ENCODE measurements at places on chromosomes 13 and 19.

DNA sequence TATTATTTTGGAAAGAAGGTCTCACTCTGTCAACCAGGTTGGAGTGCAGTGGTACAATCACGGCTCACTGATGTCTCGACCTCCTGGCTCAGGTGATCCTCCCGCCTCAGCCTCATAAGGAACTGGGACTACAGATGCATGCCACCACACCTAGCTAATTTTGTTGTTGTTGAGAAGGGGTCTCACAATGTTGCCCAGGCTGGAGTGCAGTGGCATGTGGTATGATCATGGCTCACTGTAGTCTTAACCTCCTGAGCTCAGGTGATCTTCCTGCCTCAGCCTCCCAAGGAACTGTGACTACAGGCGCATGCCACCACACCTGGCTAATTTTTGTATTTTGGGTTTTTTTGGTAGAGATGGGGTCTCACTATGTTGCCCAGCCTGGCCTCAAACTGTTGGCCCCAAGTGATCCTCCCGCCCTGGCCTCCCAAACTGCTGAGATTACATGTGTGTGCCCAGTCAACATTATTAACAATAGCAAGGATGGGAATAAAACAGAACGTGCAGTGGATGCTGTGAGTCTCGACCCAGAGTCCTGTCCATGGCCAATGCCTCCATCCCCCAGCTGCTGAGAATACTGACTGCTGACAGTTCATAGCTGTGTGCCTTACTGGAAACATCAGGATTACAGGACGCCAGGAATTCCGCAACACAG lies 5.4 kb upstream of the MBD3L3 start:
- no peak for DNase-seq

DNA sequence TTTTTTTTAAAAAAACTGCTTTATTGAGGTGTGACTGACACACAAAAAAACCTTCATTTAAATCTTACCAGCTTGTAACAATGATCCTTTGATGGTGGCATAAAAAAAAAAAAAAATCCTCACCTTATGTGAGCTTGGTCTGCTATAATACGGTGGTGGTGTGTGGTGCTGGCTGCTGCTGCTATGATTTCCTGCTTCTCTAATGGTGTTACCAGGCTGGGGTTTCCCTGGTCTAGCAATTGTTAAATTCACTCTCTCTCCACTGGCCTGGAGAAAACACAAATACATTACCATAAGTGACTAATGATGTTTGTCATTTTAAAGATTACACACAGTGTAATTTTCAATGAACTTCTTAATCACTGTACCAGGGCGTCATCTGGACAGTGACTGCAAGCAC lies 60.6 kb downstream of the LNX2 start:
- DNase-seq = no peak

GRCh38 chr13:99356012-99356261 lies 48.7 kb upstream of the GPR183 start:
- DNase-seq = no peak

GRCh38 chr13:80276371-80277289 lies 64.3 kb downstream of the SPRY2 start:
- peak; percentile 98 for DNase-seq

GRCh38 chr13:113420833-113421600 lies 32.3 kb downstream of the ADPRHL1 start:
- DNase-seq = no peak

- no peak for DNase-seq
Observed at GRCh38 chr19:801030-801860, 4.0 kb downstream of the PTBP1 start.

DNA sequence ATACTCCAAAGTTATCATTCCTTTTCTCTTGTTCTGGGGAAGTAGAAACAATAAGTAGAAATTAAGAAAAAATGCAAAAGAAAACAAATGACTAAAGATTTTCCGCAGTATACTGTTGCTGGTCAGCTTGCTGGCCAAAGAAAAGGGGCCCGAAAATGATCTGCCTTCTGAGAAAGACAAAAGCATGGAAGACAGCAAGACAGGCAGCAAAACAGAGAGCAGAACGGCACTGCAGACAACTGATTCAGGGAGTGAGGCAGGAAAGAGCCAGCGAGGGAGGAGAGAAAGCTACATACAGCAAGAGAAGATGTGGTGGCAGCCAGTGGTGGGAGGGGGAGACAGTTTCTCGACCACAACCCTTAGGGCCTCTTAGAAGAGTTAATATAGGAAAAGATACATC lies 5.3 kb upstream of the DOCK9 start:
- no peak for DNase-seq

DNA sequence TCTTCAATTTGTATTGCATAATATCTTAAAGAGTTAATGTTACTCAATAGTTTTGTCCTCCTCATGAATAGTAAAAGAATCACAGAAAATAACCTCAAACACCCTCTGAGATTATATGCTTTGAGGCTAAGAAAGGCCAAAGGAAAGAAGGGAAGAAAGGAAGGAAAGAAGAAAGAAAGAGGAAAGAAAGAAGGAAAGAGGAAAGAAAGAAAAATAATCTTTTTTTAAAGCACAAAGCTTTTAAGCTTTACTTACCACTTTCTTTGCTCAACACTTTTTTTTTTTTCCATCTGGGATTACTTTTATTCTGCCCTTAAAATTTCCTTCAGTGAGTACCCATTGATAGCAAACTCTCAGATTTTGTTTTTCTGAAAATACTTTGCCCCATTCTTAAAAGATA lies 369.1 kb downstream of the FGF9 start:
- no peak for DNase-seq

DNA sequence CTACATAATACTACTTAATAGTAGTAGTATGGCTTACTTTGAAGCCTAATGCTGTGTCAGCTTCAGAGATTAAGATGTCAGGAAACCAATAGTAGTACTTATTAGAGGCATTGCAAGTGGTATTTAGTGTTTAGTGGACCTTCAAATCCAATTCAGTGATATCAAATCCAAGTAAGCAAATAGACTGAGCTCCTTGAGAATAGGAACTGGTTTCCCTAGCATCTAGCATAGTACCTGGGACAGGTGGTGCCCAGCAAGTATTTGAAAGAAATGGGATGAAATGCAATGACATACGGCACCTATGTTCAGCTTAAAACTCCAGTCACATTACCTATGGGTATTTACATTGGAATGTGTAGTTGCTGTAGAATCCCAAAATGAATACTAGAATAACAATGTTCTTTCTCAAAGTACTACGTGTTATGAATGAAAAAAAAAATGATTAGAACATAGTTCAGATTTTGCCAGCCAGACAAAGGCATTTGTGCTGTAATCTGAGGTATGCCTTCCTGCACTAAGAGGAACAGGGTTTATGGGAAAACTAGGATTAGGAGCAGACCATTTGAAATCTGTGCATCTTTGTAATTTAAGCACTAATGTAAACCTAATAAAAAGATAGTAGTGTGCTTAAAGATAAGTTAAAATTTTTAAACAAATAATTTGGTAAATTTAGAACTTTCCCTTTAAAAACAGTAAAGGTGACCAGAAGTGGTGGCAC lies 17.1 kb downstream of the LSM14A start:
- no peak for DNase-seq

DNA sequence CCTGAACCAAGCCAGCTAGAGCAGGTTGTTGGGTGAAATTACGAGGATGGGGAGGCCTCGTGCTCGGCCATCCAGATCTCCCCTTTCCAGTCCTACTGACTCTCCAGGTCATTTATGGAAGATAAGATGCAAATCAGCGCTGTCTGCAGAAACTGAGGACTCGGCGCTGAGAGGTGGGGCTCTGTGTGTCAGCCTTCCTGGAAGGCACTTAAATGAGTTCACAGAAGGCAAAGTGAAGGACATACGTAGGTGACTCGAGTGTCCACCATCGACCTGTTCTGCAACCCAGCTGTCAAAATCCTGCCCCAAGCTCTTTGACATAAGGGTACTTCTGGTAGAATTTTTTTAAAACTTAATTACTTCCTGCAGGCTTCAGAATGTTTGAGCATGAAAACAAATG lies 86.4 kb downstream of the RAB20 start:
- no peak for DNase-seq

- no peak for DNase-seq
Observed at GRCh38 chr13:110855363-110855762, 59.5 kb downstream of the ANKRD10 start.

DNA sequence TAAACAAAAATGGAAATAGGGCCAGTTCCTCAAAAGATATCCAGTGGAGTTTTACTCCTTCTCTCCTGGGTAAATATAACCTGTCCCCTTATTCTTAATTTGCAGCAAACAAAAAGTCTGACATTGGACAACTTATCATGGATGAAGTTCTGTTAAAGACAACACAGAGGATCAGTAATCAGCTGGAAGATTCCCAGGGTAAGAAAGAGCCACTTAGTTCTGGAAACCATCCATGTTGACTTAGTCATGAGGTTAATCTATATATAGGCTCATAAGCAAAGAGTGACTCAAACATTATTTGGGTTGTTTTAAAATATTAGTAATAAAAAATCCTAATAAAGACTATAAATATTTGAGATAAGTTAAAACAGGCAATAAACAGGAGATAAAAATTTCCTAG lies 40.5 kb upstream of the EBPL start:
- DNase-seq = no peak

GRCh38 chr19:12156223-12157058 lies at the start of gene ZNF625:
Gene ZNF625, minus strand, starts transcription at chr19:12156734. Its CDS starts 176 bp downstream, at chr19:12156558.
- DNase-seq = peak; percentile 94

DNA sequence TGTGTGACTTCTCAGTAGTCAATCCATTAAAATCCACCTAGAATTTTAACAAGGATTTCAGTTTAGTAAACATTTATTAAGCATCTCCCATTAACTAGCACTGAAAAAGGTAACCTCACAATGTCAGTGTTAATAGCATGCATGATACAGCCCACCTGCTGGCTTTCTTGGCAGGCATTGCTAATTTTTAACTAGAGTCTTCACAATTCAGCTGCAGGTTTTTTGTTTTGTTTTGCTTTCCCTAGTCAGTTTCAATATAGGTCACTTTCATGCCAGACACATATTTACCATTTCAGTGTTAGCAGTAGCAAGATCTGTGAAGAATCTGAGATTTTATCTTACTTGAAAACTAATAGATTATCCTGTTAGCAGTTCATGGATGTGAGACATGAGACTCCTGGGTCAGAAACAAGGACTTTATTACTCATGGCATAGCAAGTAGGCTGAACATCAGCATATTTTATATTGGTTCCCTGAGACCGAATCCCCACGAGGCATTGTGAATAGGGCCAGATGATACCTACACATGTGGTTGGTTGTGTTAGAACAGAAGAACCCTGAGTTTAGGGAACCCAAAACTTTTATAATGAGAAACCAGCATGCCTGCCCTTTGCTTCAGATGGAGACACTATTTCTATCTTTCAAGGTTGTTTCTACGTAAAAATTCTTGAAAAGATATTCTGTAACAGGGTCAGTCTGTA lies 198.0 kb upstream of the HTR2A start:
- DNase-seq = no peak

DNA sequence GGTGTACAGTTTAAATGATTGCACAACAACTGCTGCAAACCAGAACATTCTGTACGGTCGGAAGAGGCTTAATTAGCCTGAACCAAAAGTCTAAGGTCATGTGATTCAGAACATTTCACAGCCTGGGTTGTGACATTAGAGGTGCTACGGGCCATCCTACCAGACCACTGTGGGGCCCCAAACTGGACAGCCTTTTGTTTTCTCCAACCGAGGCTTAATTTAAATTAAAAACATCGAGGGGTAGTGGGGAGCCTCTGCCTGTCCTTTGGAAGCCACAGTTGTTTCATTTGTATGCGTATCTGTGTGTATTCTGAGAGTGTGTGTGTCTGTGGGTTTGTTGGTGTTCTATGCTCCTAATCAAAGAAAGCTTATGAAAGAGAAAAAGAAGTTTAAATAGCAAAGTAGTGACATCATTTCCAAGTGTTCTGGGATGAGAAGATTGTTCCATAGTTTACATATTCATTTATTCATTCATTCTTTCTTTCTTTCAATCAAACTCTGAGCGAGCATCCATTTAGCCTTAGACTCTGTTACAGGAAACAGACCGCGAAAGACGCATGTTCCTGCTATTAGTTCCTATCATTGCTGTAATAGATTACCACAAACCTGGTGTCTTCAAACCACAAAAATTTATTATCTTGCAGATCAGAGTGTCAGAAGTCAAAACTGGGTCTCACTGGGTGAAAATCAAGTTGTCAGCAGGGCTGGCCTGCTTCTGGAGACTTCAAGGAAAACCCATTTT lies 444.8 kb downstream of the FOXO1 start:
- no peak for DNase-seq

DNA sequence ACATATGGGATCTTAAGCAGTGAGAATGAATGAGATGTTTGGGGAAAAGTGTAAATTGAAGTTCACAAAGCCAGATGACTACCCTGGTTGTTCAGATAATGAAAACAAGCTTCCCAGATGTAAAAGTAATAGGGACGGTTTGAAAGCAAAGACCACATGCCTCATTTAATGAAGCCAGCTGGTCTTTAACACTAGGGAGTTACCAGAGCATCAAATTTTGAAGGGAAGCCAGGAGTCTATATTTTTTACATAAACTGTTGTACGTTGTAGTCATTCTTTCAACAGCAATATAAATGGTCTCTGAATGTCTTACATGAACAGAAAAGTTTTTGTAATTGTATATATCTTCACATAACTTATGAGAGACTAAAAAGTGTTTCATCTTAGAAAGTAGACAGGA lies 2604.5 kb upstream of the PCDH20 start:
- DNase-seq = no peak

GRCh38 chr19:47511681-47512080 lies 3.2 kb downstream of the NAPA start:
- DNase-seq = no peak

DNA sequence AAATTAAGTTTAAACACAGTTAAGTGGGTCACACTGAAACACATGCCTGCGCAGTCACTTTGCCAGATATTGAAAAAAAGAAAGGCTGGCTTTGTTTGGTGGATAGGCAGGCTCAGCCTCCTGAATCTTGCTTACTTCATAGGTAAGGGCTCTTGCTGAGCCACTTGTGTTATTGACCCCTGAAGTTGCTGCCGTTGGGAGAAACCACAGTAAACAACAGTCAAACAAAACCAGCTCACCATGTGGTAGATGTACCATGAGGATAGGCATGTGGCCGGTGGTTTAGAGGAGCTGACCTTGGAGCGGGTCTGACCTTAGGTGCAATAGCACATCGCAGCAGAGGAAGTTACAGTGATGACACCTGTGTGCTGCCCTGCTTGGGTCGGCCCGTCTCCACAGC lies 52.2 kb downstream of the SPATA13 start:
- no peak for DNase-seq

Measured in NCI-H1092 (cell line).